ENCODE measurements at places on chromosomes 12 and 14. TPM values are rescaled to one million over a fixed set of nuclear protein-coding genes. Genes with fewer than 3 reads are reported as not detected.

DNA sequence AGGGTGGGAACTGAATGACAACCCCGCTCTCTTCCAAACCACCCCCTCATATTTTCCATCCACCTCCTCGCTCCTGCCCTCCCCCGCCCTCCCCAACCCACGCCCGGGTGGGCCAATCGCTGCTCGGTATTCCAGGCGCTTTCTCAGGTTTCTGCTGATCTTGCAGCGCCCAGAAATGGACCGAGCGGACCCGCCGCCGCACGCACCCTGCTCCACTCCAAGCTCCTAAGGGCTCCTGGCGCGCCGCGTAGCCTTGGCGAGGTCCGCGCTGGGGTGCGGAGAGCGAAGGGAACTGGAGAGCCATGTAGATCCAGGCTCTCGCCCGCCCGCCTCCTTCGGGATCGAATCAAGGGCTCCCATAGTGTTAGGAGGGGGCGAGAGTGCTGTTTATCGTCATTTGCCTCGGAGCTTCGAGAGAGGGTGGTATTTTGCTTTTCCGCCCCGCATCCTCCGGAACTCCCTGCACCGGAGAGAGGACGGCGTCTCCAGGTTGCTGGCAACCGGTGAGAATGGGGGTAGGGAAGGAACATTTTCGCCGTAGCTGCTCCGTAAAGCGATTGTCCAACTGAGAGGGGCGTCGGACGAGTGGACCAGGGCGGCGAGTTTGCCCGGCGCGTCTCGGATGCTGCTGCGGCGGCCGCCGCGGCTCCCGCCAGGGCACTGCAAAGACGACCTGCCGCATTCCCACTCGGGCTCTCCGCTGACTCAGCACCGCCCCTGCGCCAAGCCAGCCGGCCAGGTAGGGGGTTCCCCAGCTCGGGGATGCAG is at the start of gene KCNA1:
TSS of gene KCNA1 (plus strand) at position 172 of the 768 bp plus-strand sequence. CDS start 1,474 bp downstream, outside the sequence.
- peak; percentile 3 for DNase-seq

CAPZA3 gene
- not detected for total RNA-seq

DNA sequence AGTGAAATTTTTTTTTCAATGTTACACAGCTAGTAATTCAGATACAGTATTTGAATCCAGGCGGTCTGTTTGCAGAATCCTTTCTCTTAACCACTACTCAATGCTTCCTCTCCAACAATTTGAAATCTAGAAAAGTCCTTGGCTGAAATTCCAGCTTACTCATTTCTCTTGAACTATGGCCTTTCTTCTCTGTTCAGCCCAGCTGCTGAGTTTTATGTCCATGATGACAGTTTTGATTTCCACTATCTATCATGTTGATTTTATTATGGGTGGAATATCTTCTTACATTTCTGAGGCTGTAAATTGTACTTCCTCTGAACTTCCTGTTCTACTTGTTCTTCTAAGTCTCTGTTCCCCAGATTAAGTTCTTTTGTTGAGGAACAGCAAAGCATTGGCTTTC is 315.3 kb downstream of the DIO2 start:
- DNase-seq: no peak

GRCh38 chr14:64217834-64218233 is 76.3 kb downstream of the ESR2 start:
- no peak for DNase-seq

SNX6 gene
- total RNA-seq: 101 TPM

- DNase-seq: no peak
Measured at GRCh38 chr14:104799244-104800014, 1.5 kb upstream of the ZBTB42 start.

DNA sequence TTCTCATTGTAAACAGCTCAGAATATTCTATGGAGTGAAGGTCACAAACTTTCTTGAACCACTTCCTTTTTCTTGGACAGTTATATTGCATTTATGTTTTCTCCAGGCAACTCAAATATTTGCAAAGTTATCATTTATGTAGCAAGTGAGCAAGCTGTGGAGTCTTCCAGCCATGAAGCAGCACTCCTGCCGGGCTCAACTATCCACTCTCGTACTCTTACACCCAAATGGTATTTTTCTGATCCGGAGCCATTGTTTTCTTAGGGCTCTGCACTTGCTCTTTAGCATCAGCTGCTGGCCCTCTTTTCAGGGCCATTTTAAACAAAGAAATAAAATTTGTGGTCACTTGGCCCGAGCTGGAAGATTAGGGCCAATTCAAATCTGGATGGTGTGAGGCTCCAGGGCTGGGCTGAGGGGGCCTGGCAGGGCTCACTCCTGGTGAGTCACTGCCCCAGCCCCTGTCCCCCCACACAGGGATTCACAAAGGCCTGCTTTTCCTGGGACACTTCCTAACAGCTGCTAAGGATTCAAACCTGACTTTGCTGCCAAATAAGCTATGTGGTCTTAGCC is 19.7 kb downstream of the SYNE3 start:
- DNase-seq: no peak

GRCh38 chr12:126668961-126669360 is 1598.0 kb upstream of the TMEM132C start:
- no peak for DNase-seq

DNA sequence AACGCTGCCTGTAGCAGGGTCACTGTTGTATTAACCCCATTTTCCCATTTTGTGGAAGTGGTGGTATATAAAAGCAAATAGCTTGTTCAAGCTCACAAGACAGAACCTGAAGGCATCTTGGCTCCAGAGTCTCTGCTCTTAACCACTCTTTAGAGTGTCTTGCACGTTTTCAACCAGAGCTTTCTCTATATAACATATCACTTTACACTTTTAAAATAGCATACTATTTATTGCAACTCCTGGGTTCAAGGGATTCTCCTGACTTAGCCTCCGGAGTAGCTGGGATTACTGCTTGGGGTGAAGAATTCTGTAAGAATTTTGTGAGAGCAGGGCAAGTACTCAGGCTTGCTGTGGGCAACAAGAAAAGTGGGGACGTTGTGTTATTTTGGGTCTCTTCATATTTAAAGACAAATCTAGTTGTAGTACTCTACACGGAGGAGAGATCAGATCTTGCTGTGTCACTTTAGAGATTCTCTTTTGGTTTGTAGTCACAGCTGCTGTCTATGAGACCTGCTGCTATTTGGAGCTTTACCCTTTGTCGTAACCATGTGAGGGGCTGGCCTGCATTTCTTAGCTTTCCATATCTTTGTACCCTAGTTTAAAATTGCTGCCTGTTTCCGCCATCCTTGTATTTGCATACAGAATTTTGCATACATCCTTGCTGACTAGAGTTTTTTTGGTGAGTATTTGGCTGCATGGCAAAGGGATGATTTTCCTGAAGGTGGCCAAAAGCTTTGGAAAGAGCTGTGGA is 40.7 kb downstream of the WDR20 start:
- DNase-seq: no peak

GRCh38 chr12:130581782-130582181 is 134.3 kb downstream of the RIMBP2 start:
- DNase-seq: no peak

MYL2 gene
- not detected for total RNA-seq

GRCh38 chr14:74289801-74290200 is 12.9 kb downstream of the ABCD4 start:
- DNase-seq: no peak

- no peak for DNase-seq
Measured at GRCh38 chr14:62409169-62409568, 636.1 kb downstream of the KCNH5 start.

RPL6 gene
- 1,897 TPM for total RNA-seq

CLEC4E gene
- total RNA-seq: not detected

DNA sequence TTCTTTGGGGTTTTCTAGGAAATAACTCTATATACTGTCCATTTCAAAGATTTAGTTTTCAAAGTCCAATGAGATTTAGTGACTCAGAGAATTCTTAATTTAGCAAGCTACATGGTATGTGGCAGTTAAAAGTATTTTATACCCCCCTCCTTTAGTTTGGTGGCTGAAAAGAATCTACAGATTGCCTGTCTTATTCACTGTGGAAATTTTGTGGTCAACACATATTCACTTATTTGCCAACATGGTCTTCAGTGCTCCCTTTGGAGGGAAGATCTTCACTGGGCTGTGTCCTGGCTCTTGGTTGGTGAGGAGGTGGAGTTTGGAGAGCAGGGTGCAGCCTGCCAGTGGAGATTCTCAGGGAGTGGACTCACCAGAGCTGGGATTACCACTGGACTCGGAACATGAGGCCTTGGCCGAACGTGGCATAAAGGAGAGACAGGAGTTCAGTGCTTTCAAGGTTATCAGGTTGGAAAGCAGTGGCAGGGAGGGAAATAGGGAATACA is 39.8 kb downstream of the SAMD4A start:
- DNase-seq: peak; percentile 33

DNA sequence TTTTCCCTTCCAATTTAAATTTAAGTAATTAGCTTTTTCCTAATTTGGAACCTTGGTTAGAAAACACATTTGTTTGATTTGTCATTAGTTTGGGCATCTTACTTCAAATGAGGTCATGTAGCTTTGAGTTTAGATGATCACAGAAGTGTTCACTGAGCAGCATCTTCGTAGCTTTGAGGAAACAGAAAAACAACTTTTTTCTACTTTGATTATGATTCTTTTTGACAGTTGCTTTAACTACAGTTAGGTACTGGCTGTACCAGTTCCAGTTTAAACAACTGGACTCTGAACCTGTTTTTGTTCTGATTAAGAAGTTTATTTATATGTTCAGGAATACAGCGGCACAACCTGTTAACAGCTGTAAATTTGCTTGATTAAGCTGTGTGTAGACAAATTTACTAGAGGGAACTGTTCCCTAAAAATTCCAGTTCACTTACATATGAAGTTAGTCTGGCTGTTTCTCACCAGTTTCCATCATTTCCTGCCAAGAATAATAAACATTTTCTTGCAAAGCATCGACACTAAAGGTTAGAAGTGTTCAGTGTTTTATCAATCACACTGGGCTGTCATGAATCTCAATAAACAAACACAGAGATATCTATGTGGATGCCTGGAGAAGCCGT is 191.9 kb downstream of the RAD51B start:
- DNase-seq: no peak

- DNase-seq: no peak
Measured at GRCh38 chr12:28963554-28963953, 185.5 kb upstream of the FAR2 start.

RPGRIP1 gene
- not detected for total RNA-seq

- DNase-seq: no peak
Measured at GRCh38 chr14:30873308-30874119, 845 bp upstream of the COCH start.

- no peak for DNase-seq
Measured at GRCh38 chr12:15090441-15090840, 117.6 kb downstream of the PDE6H start.

DNA sequence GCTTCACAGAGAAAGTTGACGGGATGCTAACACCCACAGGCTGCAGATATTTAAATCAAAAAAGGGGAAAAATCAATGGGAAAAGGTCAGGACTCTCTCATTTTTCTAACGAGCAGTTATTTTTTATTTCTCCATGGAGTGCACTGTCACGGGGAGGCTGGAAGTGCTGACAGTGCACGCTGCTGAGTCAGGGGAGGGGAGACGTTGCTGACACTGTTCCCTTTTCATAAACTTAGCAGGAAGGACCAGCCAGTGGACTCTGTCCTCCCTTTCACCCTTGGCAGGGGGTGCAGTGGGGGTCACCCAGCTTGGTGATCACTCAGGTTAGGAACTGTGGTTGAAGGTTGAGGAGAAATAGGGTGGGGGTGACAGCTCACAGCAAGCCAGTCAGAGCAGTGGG is 65.6 kb upstream of the FUT8 start:
- no peak for DNase-seq

- DNase-seq: no peak
Measured at GRCh38 chr14:104893435-104894207, 28.6 kb downstream of the CEP170B start.

- no peak for DNase-seq
Measured at GRCh38 chr12:124111006-124111405, 138.0 kb downstream of the ZNF664 start.

OAS3 gene
- 143 TPM for total RNA-seq

DNA sequence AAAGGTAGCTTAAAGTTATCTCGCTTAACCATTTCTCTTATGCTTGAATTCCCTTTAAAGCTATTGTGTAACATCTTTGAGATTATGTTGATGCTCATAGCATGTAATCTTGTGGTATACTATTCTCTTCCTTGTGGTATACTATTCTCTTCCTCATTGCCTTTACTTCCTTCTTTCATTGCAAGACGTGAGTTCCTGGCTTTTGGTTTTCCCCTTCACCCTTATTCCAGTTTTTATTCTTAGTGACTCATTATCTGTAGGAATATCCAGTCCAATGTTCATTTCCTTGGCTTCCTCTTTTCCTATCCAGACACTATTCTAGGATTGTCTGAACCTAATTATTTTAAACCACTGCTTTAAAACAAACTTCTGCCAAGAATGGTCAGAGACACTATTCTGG is 564.0 kb downstream of the CCER1 start:
- no peak for DNase-seq

- no peak for DNase-seq
Measured at GRCh38 chr12:77760271-77761025, 70.2 kb upstream of the NAV3 start.

DNA sequence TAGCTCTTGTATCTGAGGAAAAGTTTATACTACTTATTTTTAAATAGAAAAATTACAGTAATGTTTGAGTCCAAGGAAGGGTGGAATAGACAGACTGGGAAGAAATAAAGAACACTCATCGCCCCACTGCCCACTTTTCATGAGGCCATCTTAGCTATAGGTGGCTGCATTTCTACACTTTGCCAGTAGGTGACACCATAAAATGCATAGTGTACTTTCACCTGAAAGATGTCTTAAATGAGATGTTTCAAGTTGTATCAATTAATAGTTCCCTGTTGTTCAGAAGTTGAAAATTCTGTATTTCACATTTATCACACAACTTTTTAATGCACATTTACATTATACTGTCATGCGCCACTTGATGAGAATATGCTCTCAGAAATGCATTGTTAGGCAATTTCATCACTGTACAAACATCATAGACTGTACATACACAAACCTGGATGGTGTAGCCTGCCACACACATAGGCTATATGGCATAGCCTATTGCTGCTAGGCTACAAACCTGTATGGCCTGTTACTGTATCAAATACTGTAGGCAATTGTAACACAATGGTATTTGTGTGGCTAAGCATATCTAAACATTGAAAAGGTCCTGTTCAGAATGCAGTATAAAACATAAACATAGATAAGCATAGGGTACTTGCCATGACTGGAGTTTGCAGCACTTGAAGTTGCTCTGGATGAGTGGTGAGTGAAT is 27.6 kb downstream of the PMCH start:
- DNase-seq: peak; percentile 23

DNA sequence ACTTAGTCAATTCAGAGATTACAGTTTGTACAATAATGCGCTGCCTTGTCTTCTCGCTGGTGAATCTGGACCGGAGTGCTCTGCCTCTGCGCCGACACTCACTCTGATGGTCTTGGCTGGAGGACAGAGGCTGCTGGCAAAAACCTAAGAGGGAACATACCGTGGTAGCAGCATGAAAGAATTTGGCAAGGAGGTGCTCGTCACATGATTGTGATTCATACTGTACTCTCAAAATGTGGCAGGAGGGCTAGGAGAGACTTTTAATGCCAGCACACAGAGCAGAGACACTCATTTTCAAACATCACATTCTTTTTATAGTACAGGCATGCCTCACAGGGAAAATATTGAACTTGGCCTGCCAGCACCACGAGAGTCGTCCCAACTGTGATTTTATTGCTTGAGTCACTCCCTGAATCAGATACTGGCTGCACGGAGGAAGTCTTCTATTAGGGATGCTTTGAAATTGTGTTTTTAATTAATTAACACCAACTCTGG is 67.8 kb downstream of the HMGA2 start:
- peak; percentile 96 for DNase-seq

GRCh38 chr12:30858471-30858870 is 68.1 kb upstream of the TSPAN11 start:
- DNase-seq: no peak

All from foreskin keratinocyte (primary cell).